Stimulated activated CD8-positive, alpha-beta memory T cell treated with anti-CD3 and anti-CD28 coated beads, Interleukin-15, amount 100 ng/mL, for 24 hours (primary cell): ENCODE measurements at places on chromosomes 2 and 18.

GRCh38 chr2:229922449-229923386 lies at the start of gene FBXO36:
TSS of gene FBXO36 (plus strand) at chr2:229922503. CDS start at chr2:229922514, 11 bp downstream.
- peak; percentile 31 for DNase-seq

DNA sequence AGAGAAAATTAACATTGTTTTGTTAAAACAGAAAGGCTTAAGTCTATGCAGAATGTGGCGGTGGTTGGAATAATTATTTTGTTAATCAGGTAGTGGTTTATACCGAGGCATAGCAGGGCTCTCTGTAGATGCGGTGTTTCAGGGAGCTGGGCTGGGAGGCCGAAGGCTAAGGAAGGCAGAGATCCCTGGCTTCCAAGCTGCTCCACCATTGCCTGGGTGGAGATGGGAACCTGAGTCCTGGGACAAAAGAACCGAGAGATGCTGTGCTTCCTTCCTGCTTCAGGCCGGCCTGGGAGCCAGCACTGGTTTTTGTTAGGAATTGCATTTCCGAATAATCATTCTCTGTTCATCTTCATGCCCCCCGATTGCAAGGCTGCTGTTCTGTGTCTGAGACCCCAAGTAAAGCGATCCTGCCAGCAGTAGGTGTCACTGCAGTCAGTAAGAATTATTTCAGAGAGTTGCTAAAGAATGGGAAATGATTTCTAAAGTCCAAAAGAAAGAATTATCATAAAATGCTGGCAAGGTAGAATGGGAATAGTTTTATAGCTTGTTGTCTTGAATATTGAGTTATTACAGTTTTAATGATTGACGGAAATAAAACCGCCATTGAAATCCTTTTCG lies 824.9 kb downstream of the GALR1 start:
- DNase-seq = no peak

DNA sequence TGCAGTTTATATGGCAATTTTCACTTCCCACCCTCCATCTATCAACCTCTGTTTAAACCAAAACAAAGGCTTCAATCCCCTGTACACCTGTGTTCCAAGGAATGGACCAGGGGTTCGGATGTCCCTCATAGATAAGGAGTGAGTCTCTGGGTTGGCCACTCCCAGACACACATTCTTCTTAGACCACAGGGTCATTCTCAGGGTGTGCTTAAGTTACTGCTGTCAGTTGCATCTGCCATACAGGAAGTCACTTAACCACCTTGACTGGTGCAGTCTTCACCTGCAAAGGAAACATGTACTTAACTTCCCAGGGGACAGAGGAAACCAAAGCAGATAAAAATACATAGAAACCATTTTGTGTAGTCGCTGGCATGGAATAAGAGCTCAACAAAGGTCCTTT lies 151.0 kb upstream of the NDUFV2 start:
- DNase-seq = no peak

DNA sequence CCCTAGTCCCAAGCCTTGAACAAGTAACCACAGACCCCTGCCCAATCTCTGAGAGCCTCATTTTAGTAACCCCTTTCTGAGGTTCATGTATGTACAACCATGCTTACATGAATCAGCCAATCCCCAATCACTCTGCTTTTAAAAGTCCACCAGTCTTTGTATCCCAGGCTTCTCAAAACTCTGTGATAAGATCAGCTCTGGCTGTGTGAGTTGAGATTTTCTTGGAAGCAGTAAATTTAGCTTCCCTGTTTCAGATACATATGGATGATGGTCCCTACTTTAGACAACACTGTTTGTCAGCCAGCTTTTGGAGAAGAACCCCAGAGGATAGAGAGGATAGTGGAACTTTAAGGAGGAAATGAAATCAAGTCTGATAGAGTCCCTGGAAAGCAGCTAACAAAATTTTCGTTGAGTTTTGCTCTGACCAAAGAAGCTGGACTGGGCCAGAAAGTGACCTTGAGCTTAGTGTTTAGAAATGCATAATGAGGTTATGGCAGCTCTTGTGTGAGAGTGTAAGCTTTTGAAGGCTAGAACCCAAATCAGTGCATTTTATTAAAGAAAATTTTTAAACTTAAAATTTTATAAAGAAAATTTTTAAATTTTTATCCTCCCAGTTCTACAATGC lies 3.7 kb downstream of the ADNP2 start:
- DNase-seq = no peak

GRCh38 chr2:53949457-53949856 lies 21.3 kb downstream of the PSME4 start:
- DNase-seq = no peak

- no peak for DNase-seq
These were observed 243.6 kb downstream of the OSR1 start for GRCh38 chr2:19114754-19115231.

GRCh38 chr2:112910219-112910618 lies 746 bp upstream of the IL37 start:
- no peak for DNase-seq

GRCh38 chr2:180657054-180657453 lies 323.4 kb upstream of the UBE2E3 start:
- no peak for DNase-seq

GRCh38 chr2:141380008-141380979 lies 750.5 kb downstream of the LRP1B start:
- no peak for DNase-seq

DNA sequence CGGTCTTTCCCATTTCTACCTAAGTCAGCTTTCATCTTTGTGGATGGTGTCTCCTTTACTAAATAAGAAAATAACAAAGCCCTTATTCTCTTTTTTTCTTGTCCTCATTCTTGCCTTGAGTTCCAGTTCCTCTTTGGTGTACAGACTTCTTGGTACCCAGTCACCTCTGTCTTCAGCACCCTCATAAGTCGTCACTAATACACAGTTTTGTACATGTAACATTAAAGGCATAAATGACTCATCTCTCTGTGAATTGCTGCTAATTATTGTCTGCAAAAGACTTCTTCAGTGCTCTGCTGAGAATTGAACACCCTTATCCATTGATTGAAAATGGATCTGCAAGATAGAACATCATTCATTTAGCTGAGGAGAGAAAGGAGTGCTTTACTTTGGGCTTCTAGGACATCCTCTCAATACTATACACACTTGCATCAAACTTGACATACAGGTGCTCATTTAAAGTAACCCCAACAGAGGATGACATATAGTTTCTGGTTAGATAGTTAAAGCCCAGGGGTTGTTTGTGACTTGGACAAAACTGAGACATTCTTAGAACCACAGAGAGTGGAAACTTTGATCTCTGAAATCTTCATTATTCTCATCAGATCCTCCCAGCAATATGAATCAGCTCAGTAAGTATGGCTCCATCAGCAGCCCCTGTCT lies 97.0 kb downstream of the XRCC5 start:
- no peak for DNase-seq

- DNase-seq = peak; percentile 53
These were observed 2.4 kb upstream of the HOXD8 start for GRCh38 chr2:176126929-176127773.

- DNase-seq = no peak
These were observed 251.2 kb upstream of the PARD3B start for GRCh38 chr2:204293884-204294747.

GRCh38 chr18:73318739-73319479 lies 451.1 kb upstream of the NETO1 start:
- no peak for DNase-seq

- no peak for DNase-seq
These were observed 5.3 kb upstream of the NCK2 start for GRCh38 chr2:105739426-105739825.

DNA sequence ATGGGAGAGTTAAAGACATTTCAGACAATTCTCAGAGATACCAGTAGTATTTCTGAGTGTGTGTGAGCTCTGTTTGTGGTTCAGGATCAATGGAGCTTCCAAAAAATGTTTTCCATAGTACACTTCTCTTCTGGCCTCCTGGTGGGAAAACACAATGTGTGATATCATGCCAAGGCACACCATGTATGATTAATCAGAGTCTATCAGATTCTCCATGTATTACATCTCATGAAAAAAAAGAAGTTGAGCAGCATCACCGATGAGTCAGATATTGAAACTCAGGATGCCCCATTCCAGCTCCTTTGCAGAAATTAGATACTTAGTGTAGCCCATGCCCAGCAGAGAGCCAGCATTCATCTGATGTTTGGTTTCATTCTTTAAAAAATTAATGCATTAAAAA lies 620.3 kb upstream of the POU3F3 start:
- no peak for DNase-seq

GRCh38 chr2:46803547-46803878 lies 112.1 kb downstream of the MCFD2 start:
- DNase-seq = no peak
